AML-193 (cell line): ENCODE measurements at places on chromosomes 16 and 17.

- no peak for DNase-seq
Observed at GRCh38 chr16:47036201-47036600, 62.7 kb upstream of the DNAJA2 start.

GRCh38 chr16:27995378-27995777 lies 68.1 kb downstream of the GSG1L start:
- DNase-seq, result no peak

GRCh38 chr17:75592348-75593020 lies 4.9 kb downstream of the MYO15B start:
- no peak for DNase-seq

- no peak for DNase-seq
Observed at GRCh38 chr16:23847948-23848347, 12.2 kb downstream of the PRKCB start.

- DNase-seq, result no peak
Observed at GRCh38 chr17:2723997-2724783, 12.6 kb upstream of the CLUH start.

- DNase-seq, result no peak
Observed at GRCh38 chr17:37700881-37701280, 44.0 kb downstream of the HNF1B start.

GRCh38 chr17:50564916-50565315 lies 4.4 kb downstream of the CACNA1G start:
- DNase-seq, result no peak

- no peak for DNase-seq
Observed at GRCh38 chr16:17463335-17463734, 7.4 kb downstream of the XYLT1 start.

- DNase-seq, result no peak
Observed at GRCh38 chr17:67759355-67760171, 41.8 kb downstream of the NOL11 start.
